ENCODE measurements at places on chromosomes 7 and 10.
A peak's percentile ranks its signal among the peaks of the same experiment; 100 is the strongest.

- DNase-seq: no peak
Observed at GRCh38 chr7:113953553-113953952, 34.7 kb upstream of the PPP1R3A start.

DNA sequence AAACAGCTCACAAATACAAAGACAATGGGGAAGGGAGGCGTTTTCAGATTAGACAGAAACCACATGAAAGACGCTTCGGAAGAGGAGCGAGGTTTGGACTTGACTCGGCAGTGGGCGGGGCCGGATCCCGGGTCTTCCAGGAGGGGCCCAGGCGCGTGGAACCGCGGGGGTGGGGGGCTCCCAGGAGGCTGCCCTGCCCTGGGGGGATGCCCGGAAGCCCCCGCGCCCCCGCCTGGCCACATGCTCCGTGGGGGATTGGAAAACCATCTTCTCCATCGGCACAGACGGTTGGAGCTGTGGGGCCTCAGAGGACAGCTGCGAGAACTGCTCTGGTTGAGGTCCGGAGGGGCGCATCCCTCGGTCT lies 186.0 kb upstream of the SHH start:
- no peak for DNase-seq

DNA sequence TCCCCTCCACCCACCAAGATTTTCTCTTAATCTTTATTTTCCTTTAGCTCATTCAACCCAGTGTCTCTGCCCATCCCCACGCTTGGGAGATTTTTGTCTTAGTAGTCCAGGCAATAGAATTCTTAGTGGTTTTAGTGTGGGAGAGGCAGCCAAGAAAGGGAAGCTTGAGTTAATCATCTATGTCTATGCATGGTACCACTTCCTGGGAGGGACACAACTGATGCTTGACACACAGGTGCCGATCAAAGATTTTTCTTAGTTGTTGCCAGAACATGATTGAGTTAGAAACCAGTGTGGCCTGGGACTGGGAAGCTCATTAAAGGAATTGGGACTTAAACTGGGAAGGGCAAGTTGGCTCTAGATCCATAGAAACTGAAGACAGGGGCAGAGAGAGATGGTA lies 3.1 kb downstream of the STRA8 start:
- peak; percentile 34 for DNase-seq

DNA sequence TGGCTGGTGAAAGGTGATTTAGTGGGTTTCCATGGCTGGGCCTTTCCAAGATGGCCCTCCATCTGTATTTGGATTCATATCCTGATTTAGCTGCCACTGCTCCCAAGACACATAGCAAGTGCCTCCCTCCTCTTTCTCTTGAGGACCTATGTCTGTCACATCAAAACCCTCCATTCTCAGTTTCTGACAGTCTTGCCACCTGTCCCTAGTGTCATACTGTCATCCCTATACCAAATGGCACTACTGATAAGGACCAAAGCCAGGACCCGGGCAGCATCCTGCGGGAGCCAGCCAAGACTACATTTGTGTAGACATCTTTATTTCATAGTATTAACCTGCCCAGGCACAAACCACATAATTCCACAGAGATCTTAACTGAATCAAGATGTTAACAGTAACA lies 34.8 kb downstream of the PNLIPRP2 start:
- DNase-seq: no peak

- DNase-seq: peak; percentile 72
Observed at GRCh38 chr7:98418636-98419315, 17.9 kb upstream of the BAIAP2L1 start.

DNA sequence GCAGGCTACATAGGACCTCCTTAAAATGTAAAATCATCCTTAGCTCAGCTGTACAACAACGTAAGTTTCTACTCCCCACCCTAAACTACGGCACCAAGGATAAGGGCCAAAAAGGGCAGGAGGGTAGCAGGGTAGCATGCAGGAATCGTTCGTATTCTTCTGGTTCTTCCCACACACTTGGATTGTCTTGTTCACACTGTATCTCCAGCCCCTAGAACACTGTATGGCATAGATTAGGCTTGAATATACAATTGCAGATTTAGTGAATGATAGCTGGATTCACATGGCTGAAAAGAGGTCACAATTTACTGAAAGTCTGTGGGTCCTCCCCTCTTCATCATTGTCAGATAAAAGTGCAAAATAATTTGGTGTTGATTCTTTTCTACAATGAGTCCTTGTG lies 28.2 kb upstream of the PRKAR2B start:
- no peak for DNase-seq

DNA sequence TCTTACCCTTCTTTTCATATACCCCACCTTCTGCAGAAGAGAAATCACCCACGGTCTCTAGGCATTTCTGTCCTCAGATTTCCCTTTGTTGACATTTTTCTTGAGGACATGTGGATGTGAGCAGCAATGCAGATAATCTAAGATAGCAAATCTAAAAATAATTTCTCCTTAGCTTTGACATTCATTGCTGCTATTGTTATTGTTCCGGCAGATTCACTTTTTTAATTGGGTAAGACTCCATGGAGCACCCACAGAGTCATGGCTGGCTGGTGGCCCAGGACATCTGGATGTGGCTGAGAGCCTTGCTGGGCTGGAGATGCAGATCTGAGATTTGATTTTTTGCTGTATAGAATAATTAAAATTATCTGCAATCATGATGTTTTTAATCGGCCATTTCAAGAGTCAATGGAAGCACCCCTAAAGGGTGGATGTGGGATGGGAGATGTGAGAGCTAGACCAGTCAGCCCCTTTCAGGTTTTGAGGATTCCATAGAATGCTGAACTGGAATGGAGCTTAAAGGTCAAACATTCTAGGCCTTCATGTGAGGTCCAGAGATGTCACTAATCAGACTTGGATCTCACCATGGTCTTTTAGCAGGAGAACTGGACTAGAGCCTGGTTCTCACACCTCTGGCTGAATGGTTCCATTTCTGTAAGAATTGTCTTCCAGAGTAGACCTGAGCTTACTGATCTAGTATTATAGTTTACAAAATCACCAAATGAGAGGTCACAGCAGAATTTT lies 37.5 kb downstream of the TAS2R41 start:
- DNase-seq: no peak

GRCh38 chr7:33299425-33299824 lies 170.1 kb downstream of the BBS9 start:
- DNase-seq: no peak

- DNase-seq: peak; percentile 74
Observed at GRCh38 chr10:11678074-11678793, 63.9 kb upstream of the ECHDC3 start.

- no peak for DNase-seq
Observed at GRCh38 chr10:86169066-86169465, 197.5 kb downstream of the GRID1 start.

DNA sequence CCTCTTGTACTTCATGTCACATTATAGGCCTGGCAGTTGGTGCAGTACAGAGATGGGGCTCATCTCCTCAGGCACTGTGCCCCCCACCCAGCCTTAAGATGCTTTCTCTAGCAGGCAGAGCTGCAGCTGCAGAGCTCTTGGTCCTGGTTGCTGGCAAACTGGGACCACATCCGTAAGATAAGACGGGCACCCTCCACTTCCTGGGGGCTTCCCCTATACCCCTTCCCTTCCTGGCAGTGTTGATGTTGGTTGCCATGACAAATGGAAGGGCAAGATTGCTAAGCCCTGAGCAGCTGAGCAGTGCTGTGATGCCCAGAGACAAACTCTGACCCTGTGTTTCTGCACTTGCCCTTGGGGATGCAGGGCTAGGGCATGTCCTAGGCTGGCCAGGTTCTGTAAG lies 103.4 kb upstream of the ANLN start:
- no peak for DNase-seq

DNA sequence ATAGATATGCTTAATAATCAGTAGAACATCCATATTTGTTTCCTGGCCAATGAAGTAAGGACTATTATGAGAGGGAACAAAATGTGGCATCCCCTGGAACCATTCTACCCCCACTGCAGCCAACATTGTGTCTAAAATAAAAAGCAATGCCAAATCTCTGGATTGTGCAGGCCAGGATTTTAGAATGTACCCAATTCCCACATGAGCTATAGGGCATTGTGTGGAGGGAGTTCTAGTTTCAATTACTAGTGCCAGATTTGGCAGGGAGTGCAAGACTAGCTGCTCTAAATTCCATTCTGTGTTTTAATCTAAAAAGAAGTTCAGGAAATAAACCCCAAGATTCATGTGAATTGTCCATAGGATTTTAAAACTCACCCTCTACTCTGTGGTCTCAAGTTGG lies 112.3 kb downstream of the HGF start:
- DNase-seq: no peak

DNA sequence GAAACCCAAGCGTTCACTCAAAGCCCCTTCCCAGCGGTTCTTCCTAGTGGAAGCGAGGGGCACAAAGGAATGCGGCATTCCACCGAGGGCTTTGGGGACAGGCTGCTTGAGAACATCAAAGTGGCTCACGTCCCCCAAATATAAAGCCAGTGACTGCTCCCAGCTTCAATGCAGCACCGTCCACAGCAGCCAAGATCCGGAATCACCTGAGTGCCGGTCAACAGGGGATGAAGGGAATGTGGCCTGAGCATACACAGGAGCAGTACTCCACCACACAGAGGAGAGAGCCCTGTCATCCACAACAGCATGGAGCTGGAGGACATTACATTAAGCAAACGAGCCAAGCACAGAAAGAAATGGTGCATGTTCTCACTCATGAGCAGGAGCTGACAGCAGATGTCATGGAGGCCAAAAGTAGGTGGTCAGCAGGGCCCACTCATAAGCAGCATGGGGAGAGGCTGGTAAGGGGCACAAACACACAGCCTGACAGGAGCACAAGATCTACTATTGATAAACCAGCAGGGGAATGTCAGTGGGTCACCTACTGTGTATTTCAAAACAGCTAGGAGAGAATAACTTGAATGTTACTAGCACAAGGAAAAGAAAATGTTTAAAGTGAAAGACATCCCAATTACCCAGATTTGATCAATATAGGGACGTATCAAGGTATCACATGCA lies 79.5 kb downstream of the DIP2C start:
- DNase-seq: no peak

- DNase-seq: no peak
Observed at GRCh38 chr7:47952224-47952623, 4.0 kb upstream of the PKD1L1 start.

- DNase-seq: no peak
Observed at GRCh38 chr10:14954934-14955333, 1.0 kb upstream of the DCLRE1C start.

DNA sequence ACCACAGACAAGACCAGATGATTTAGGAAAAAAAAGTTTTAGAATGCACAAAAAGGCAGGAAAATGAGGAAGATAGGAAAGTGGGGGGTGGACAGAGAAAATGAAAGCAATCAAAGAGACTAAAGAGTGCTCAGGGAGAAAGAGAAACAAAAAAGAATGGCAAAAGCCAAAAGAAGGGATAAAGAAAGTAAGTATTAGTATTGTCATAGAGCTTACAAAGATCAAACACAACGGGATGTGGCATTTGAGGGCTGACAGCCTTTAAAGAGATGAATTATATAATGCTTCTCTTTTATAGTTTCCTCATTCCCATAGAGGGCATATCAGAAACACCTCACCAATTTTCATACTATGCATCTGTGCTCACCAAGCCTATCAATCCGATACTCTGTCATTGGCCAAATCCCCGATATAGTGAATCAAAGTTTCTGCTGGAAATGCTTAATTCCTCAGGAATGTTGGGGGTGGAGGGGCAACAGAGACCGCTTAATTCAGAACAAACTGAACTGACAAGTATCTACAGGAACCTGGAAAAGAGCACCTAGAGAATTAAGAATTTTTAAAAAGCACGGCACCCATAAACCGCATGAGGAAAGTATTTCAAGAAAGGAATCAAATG lies 2.7 kb downstream of the COG5 start:
- DNase-seq: peak; percentile 8

GRCh38 chr7:142445019-142445686 lies 187.3 kb upstream of the PRSS58 start:
- DNase-seq: no peak

- no peak for DNase-seq
Observed at GRCh38 chr7:107405559-107405958, 64.3 kb upstream of the GPR22 start.

GRCh38 chr10:132560241-132560731 lies 22.7 kb downstream of the INPP5A start:
- peak; percentile 84 for DNase-seq

DNA sequence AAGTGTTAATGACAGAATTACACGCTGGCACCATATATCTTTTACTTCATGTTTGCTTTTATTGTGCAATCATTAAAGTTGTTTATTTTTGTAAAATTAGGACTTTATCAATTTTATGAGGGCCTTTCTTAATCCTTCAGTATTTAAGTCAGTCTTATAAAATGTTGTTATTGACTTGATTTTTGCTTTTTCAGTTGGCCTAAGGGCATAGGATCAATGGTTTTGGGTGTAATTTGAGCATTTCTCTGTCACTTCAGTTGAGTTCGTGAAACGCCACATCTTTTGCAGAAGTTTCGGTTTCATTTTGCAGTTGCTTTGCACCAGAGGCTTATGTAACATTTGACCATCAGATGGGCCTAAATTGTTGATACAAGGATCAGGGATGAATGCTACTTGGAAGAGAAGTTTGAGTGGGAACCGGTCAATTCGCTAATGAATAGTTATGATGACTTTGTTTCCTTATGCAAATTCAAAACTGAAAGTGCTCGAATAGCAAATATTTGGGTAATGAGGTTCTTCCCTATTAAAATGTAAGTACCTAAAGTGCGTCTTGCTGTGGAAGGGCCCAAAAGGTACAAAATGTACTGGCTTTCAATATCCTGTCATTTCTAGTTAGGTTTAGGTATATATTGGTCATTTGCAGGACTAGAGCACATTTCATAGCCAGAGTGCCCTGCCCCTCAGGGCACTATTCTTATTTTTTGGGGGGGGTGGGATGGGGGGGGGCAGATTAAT lies 340.9 kb downstream of the LRMDA start:
- peak; percentile 54 for DNase-seq

DNA sequence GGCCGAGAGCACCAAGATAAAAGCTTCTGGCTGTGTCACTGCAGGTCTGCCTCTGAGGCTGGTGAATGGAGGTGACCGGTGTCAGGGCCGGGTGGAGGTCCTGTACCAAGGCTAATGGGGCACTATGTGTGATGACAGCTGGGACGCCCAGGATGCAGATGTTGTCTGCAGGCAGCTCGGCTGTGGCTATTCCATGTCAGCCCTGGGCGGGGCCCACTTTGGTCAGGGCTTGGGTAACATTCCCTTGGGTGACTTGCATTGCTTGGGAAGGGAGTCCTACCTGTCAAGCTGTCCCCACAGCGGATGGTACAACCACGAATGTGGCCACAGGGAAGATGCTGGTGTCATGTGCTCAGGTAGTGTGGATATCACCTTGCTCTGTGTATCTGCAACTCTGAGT lies 8.0 kb downstream of the DMBT1 start:
- DNase-seq: no peak

DNA sequence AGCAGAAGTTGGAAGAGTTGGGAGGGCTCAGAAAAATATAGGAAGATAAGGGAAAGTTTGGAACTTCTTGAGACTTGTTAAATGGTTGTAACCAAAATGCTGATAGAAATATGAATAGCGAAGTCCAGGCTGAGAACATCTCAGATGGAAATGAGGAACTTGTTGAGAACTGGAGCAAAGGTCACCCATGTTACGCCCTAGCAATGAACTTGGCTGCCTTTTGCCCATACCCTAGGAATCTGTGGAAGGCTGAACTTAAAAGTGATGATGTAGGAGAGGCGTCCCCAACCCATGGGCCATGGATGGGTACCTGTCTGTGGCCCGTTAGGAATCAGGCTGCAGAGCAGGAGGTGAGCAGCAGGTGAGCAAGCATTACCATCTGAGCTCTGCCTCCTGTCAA lies 347.8 kb downstream of the ARL4A start:
- DNase-seq: peak; percentile 24

GRCh38 chr7:100071018-100071723 lies 10.4 kb downstream of the ZNF3 start:
- DNase-seq: no peak

GRCh38 chr10:114507449-114507848 lies 103.1 kb upstream of the AFAP1L2 start:
- no peak for DNase-seq

- no peak for DNase-seq
Observed at GRCh38 chr10:27534161-27534700, 30.1 kb downstream of the RAB18 start.

All from suppressor macrophage (primary cell).